ENCODE measurements at places on chromosomes 3 and 15.
A peak's percentile ranks its signal among the peaks of the same experiment; 100 is the strongest.

- no peak for DNase-seq
These were observed 2.2 kb downstream of the CDCP1 start for GRCh38 chr3:45143673-45144671.

DNA sequence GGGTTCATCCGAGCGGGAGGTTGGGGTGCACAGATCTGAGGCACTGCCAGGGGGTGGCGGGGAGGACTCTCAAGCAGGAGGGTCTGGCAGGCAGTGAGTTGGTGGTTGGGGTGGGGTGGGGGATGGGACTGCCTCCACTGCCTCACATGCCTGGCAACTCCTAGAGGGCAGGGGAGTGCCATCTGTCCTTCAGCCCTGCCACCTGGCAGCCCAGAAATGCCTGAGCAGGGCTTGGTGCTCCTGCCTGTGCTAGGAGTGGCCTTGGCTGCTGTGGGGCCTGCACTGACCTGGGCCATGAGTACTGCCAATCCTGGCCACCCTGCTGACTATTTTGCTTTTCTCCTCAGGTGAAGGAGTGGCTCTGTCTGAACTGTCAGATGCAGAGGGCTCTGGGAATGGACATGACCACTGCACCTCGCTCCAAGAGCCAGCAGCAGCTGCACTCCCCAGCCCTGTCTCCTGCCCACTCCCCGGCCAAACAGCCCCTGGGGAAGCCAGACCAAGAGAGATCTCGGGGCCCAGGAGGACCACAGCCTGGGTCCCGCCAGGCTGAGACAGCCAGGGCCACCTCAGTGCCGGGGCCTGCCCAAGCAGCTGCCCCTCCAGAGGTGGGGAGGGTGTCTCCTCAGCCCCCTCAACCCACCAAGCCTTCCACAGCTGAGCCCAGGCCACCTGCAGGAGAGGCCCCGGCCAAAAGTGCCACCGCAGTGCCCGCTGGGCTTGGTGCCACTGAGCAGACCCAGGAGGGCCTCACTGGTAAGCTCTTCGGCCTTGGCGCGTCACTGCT lies 32.0 kb upstream of the APEH start:
- DNase-seq, result no peak

- peak; percentile 65 for DNase-seq
These were observed 424.8 kb downstream of the LPP start for GRCh38 chr3:188578576-188579363.

- no peak for DNase-seq
These were observed 31.1 kb downstream of the NTRK3 start for GRCh38 chr15:88225461-88225860.

DNA sequence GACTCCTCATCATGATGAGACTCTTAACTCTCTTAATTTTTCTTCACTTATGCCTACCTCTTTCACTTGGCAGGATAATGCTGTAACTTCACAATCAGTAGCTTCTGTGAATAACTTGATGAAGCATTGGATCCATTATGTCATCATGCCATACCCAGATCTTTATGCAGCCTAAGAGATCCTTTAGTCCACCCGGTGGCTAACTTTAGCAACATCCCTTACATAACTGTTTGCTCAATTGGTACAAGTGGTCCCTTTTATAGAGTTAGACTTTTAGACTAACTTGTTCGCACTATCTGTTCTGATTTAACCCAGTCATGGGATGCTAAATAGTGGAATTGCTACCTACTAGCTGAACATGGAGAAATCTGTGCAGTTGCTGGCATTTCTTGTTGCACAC lies 184.5 kb downstream of the USP13 start:
- no peak for DNase-seq

GRCh38 chr15:39781147-39781966 lies 1.3 kb downstream of the FSIP1 start:
- DNase-seq, result no peak

DNA sequence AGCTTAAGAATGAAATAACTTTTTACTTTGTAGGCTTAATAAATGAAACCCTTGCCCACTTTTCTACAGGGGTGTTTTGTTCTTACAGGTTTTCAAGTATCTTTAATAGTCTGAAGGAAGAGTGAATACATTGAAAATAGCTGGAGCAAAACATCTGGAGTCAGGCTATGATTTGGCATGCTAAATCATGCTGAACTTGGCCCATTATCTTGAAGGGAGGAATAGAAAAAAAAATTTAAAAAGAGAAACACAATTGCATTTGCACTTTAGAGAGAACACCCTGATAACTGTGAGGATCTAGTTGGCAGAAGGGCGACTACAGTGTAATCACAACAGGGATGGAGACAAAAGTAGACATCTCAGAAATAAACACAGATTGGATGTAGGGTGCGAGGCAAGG lies 1.8 kb upstream of the IQGAP1 start:
- DNase-seq, result no peak

DNA sequence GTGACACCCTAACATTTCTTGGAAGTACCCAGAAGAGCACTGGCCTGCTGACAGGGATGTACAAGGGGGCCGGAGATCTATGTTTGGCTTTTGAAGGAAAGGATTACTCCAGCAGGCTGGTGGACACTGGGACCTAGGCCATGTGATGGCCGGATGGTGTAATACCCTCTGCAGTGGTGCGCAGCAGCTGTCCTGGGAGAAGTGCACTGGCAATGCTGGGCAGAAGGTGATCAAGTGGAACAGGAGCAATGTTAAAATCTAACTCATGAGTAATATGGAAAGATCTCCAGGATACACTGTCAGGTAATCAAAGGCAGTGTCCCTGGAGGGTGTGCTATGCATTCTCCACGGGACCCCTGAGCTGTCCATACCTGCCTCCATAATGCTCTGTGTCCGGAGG lies 71.2 kb upstream of the POMGNT2 start:
- DNase-seq, result no peak

GRCh38 chr15:69994429-69995205 lies 103.1 kb downstream of the TLE3 start:
- DNase-seq, result no peak

GRCh38 chr3:23076437-23076836 lies 126.7 kb upstream of the UBE2E2 start:
- no peak for DNase-seq

Data from AG09319 (cell line).